ENCODE measurements at places on chromosomes 7 and 10.
A peak's percentile ranks its signal among the peaks of the same experiment; 100 is the strongest.

- DNase-seq, result no peak
Observed at GRCh38 chr7:13077466-13077865, 390.0 kb downstream of the ARL4A start.

GRCh38 chr7:15932318-15932717, 245.8 kb upstream of the MEOX2 start:
- DNase-seq, result no peak

GRCh38 chr7:130349911-130350782, 5.5 kb downstream of the CPA5 start:
- DNase-seq, result no peak

DNA sequence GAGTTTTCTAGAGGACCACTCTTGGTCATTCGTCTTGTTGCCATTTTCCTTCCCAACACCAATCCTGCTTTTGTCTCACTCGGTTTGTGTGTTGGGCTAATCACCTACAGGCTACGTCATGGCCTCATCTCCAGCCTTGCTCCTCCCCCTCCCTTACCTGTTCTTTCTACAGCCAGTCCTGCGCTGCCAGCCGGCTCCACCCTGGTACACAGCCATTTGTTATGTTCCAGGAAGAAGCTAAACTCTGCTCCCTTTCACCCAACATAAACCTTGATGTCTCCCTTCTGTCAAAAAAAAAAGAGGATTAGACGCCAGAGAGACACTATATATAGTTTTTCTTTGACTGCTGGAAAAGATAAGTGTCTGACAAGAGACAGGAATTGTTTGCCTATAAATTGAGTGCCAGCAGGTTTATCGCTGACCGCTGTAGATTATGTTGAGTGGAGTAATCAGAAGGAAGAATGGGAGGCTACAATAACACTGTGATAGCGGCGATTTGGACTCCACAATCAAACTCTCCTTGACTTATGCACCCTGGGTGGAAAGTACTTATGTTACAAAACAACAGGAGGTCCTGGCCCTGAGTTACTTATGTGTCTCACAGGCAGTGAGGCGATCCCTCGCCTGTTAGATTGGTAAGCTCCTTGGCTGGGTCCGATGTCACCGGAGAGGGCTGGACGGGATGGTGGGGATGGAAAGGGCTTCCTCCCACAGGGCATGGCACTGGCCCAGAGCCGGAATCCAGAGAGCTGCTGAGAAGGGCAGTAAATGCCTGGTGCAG, 171.3 kb upstream of the BMPER start:
- DNase-seq, result no peak

- no peak for DNase-seq
Observed at GRCh38 chr7:98870121-98870651, 372 bp upstream of the TMEM130 start.

DNA sequence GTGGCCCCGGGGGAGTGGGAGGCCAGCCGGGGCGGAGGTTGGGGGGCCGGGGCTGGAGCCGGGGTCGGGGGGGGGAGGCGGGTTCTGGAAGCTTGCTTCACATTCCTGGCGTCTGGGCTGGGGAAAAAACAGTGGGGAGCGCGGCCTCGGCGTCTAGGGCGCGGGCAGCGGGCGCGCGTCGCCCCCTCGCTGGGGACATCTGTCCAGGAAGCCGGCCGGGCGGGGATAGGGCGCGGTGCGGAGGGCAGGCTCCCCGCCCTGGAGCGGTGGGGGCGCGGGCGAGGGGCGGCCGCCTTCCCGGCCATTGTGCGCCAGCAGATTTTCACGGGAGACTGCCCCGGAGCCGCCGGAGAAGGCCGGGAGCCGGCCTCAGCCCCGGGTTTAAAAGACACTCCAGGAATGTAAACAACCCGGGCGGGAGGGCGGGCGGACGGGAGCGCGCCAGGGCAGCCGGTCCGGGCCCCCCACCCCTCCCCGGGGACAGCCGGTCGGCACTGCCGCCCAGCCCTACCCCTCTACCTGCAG, 1.4 kb downstream of the ZMIZ1 start:
- no peak for DNase-seq

GRCh38 chr7:53657586-53657985, 622.2 kb downstream of the POM121L12 start:
- no peak for DNase-seq

DNA sequence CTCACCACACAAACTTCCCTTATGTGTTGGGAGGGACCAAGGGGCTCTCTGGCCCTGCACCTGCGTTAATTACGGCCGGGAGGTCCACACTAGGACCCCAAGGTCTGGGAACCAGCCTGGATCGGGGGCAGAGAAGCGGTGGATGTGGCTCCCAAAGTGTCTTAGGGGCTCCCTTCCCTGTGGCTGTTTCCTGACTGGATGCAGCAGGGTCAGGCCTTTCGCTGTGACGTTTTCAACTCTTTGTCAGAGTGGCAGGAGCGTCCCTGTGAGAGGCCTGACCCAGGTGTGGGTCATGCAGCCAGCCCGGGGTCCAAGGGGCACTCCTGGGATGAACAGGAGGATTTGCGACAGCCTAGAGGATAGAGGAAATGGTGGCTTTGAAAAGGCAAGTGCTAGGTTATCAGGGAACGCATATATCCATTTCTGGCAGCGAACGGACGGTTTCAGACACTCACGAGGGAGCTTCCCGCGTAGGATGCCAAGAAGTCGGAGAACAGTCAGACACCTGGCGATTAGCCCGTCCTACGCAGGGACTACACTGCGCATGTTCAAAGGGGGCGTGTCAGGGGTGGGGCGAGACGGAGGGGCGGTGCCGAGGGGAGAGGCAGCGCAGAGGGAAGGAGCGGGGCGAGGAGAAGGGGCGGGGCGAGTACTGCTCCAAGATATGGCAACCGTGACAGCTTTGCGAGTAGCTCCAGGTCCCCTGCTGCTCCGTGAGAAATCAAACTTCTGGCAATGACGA, 46.2 kb upstream of the ZNF716 start:
- no peak for DNase-seq

- DNase-seq, result no peak
Observed at GRCh38 chr7:74569501-74570075, 87.9 kb upstream of the GTF2I start.

DNA sequence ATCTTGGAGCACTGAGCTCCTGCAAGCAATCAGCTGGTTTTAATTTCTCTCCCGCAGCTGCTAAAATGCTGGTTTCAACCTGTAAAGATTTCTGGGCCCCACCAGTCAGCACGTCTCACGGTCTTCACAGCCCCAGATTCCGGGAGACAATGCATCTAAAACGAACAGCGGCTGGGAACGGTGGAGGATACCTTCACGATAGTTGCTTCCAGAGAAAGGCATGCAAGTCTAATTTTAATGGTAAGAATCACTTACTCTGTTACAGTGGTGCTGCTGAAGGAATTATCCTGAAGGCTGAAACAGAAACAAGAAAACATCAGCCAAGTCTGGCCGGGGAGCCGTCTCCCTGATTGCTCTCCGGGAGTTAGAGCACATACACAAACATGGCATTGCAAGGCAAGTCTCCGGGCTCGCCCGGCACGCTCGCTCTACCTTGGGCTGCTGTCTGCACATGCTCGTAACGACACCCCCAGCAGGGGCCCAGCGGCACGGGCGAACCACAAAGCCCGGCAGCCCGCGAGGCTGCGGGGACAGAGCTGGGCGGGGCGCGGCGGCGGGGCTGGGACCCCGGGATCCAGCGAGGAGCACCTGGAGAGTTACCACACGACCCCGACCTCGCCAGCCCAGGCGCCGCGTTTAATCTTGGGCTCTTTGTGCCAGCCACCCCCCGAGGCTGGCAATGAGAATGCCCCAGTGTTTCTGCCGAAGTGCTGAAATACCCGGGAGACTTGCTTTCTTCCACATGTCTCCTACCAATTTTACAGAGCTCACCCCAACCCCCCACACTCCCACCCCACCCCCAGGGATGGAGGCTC, at the start of gene FAM13C:
Gene FAM13C, minus strand, starts transcription at position 406 of the 815 bp plus-strand sequence. Its CDS starts 89 bp downstream, at position 317.
- DNase-seq, result peak; percentile 25

- DNase-seq, result no peak
Observed at GRCh38 chr7:24158975-24159374, 125.0 kb upstream of the NPY start.

DNA sequence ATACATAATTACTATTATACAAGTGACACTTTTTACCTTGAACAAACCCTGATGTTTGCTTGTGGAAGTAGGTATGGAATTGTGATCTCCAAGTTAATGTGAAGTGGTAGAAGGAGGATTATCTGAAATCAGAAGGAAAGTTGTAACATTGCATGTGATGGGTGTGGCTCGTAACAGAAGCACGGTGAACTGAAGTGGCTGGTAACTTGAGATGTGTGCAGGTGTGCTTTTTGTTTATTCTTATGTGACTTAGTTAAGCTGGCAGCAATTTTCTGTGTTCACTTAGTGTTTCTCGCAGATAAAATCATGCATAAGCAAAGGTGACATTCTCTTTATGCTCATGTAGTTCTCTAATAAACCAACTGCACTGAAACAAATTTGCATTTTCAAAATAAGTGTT, 82.3 kb downstream of the ZEB1 start:
- no peak for DNase-seq

DNA sequence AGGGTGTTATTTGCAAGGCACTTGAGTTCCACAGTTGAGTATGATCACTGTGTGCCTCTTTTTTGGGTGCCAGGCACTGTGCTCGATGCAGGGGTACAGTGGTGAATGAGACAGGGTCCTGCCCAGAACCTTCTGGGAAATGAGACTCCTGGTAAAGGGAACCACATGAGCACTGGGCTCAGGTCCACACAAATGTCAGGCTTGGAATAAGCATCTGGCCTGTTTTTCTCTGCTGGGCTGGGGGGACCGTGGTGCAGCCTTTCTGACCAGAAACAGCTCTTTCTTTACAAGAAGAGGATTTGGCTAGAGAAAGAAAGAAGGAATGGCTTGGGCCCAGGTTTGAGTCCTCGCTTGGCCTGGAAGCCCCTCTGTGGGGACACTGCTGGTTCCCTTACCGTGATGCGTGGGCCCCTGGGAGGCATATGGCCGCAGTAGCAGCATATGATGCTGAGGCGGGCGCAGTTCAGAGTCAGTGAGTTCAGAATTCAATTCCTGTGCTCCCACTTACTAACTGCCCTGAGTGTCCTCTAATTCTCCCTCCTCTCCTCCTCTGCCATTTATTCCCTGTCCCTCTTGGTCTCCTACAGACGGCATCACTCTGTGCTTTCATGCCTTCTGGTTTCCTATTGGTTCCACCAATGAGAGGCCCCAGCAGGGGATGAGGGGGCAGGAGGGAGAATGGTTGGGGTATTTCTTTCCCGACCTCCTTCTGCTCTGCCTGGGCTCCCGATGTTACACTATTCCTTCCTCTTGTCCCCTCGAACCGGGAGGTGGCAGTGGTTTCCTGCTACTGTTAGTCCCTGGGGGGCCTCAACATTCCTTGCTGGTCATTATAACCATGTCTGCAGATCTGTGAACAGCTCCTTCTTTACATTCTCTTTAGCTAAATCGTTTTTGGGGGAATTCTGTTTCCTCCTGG, 9.6 kb upstream of the KCP start:
- DNase-seq, result no peak

- no peak for DNase-seq
Observed at GRCh38 chr10:52437205-52437646, 123.1 kb downstream of the DKK1 start.

- DNase-seq, result no peak
Observed at GRCh38 chr7:128359939-128360338, 1.6 kb downstream of the PRRT4 start.

DNA sequence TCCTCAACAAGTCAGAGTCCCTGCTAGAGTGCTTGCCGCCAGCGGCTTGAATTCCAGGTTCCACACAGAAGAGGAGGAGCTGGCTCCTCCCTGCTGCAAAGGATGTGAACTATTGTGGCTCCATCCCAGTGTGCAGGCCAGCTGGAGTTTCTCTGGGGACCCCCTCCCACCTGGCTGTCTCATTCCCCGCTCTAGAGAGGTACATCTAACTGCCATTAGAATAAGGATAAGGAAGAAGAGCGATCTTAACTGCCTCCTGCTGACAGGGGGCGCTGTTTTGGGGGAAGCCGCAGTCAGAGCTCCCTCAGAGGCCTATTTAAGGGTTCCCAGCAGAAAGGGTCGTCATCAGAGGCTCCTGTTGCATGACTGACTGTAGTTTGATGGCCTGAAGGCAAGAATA, 40.8 kb upstream of the HECW1 start:
- DNase-seq, result no peak

DNA sequence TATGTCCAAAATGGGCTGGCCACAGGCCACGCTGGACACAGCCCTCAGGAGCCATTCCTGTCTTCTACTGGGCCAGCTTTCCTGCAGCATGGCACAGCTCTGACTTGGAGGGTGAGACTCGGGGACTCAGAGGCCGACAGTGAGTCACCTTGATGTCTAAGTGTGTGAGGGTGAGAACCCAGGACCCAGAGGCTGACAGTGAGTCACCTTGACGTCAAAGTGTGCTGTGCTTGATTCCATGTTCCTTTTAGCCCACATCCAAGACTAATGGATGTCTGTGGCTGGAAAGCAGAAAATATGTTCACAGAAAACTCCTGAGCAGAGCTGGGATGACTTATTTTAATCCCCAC, 6.0 kb upstream of the FAM170B start:
- DNase-seq, result no peak

GRCh38 chr10:124094419-124094785, 1.0 kb upstream of the CHST15 start:
- DNase-seq, result no peak

GRCh38 chr7:104089612-104090011, 100.2 kb upstream of the RELN start:
- DNase-seq, result no peak

GRCh38 chr10:47165168-47165710, 134.8 kb upstream of the GDF10 start:
- no peak for DNase-seq

DNA sequence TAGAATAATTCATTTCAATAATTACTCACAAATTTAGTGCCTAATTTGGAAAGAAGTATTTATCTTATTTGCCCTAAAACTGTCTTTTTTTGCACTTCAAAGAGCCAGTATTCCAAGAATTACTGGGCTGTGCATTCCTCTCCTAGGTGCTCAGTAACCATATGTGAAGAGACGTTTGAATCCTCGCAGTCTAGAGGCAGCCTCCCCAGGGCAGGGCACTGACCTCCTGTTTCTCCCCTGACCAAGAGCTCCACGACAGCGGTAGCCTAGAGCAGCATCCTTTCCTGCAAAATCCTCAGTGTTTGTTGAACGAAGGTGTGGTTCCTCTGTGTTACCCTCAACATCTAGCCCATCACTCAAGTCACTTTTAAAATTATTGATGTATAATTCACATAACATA, 113.1 kb downstream of the EEPD1 start:
- no peak for DNase-seq

- DNase-seq, result no peak
Observed at GRCh38 chr10:128116851-128117615, 9.2 kb downstream of the MKI67 start.

Measured in NCI-H1048 (cell line).